ENCODE measurements at places on chromosomes 6 and 20. TPM values are rescaled to one million over a fixed set of nuclear protein-coding genes. Genes with fewer than 3 reads are reported as not detected.
A peak's percentile ranks its signal among the peaks of the same experiment; 100 is the strongest.

The COL19A1 gene
- total RNA-seq = not detected

The ASIP gene
- not detected for total RNA-seq

GRCh38 chr6:101517632-101518031 is 124.1 kb downstream of the GRIK2 start:
- DNase-seq = no peak

GRCh38 chr6:68559070-68559469 is 76.0 kb upstream of the ADGRB3 start:
- DNase-seq = no peak

GRCh38 chr20:58251979-58252591 is 23.6 kb upstream of the ANKRD60 start:
- peak; percentile 82 for DNase-seq

DNA sequence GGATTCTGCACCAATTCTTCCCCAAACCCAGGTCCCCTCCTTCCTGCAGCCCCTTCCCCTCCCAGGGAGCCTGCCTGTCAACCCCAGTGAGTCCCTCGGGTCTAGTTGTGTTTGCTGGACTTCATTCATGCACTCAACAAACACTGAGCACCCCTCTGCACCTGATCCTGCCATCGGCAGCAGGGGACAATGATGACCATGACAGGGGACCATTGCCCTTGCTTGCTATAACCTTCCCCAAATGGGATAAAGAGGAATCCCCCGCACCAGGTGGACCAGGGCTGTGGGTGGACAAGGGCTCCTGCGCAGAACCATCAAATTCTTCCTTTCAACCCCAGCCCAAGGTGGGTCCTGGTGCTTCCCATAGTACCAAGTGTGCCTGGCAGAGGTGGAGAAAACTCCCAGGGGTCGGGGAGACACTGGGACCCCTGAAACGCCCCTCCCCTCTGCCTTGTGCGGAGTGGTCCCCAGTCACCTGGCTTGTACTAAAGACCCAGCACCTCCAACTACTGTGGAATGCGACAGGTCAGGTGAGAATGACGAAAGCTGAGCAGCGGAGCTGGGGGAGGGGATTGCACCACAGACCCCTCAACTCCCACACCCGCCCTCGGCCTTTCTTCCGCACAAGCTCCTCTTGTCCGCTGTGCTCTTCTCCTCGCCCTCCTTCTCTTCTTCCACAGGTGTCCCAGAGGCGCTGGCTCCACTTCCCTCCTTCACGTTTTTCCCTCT is 119.9 kb upstream of the ZNF217 start:
- no peak for DNase-seq

DNA sequence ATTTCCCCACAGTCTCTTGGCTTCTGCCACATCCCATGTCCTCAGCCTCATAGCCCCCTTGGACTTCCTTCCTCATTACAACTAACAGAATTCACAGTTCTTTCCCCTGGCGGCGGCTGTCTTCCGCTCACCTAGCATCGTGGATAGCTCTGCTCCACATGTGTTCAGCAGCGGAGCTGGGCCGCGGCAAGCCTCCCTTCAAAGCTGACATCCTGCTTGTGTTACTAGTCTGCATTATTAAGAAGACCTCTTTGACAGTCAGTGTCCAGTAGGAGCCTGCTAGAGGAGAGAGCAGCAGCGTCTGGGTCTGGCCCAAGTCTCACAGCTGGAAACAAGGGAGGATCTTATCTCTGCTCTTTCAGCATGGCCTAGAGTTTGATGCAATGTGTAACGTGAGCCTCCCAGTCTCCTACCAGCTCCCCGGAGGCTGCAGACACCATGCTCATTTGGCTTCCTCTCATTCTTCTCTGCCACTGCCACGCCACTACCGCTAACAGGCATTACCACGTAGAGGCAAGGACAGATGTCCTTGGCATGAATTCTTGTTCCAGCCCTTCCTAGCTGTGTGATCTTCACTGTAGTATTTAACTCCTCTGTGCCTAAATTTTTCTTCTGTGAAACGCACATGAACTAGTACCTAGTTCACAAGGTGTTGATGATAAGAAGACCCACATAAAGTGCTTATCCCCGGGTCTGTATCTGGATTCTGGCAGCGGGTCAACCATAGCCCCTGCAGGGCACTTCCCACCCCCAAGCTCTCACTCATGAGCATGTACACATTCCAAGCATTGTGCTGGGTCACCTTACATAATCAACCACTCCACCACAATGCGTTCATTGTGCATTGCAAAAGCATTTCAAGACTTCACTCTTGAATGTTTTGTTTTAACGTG is 107.1 kb upstream of the BACH2 start:
- DNase-seq = no peak

DNA sequence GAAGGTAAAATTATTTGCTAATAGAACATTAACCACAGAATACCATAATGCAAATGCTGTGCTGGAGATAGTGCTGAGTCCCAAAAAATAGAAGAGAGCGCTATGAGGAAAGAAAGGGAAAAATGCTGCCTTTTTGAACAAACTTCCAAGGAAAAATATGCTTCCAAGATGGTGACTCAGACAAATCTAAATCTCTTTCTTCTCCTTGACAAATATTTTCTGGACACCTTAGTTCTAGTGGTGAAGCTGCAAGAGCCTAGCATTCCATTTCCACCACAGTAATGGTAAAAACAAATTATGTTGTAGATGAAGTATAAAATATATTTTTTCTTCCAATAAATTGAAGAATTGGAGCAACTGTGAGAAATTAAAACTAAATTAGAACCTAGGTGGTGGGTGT is 155.6 kb upstream of the TBX18 start:
- no peak for DNase-seq

DNA sequence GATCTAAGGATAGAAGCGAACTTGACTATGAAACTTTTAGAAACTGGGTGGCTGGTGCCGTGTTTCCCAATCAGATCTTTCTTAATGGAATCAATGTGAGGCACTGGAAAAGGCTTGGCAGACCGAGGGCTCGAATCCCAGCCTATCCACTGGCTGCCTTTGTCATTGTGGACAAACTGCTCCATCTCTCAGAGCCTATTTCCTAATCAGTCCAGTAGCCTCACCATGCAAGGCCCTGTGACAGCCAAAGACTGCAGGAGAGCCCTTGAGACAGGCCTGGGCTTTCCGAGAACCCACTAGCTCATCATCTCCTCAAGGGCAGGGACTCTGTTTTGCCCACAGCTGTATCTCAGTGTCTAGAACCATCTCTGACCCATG is 43.4 kb downstream of the SPDEF start:
- DNase-seq = no peak

DNA sequence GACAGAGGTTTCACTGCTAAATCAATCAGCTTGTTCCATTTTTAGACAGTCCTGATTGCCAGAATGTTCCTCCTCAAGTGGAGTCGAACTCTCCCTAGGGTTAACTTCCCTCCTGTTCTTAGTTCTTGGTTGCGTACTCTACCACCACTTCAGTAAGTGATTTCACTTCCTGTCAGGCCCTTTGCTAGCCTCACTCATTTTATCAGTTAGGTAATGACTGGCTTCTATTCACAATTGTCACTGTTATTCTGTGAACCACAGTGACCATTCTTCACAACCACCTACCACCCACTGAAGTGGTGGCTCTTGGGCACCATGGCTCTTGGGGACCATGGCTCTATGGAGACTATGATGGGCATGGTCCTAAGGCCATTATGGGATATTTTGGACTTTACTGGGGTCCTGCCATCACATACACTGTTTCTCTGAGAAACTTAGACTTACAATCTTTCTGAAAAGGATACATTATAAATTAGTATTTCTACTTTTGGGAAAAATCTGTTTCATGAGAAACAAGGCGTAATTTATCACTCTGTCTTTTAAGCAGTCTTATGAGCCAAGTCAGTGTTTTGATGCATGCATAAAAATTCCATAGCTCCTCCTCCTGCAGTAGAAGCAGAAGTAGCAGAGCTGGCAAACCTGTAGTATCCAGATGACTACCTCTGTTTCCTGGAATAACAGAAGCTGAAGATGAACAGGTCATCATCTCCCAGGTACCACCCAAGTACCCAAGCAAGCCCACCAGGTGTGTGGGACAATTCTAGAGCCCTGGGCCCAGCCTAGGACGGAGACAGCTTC is 66.3 kb downstream of the ATXN1 start:
- no peak for DNase-seq

- DNase-seq = no peak
Measured at GRCh38 chr6:142879527-142879926, 65.4 kb downstream of the HIVEP2 start.
